NCI-H1436 (cell line): ENCODE measurements at places on chromosomes 16 and 17.
A peak's percentile ranks its signal among the peaks of the same experiment; 100 is the strongest.

DNA sequence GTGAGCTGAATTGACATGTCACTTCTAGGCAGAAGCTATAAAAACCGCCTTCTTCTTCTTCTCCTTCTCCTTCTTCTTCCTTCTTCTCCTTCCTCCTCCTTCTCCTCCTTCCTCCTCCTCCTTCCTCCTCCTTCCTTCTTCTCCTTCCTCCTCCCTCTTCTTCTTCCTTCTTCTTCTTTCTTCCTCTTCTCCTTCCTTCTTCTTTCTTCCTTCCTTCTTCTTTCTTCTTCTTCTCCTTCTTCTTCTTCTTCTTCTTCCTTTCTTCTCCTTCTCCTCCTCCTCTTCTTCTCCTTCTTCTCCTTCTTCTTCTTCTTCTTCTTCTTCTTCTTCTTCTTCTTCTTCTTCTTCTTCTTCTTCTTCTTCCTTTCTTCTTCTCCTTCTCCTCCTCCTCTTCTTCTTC lies 4.8 kb upstream of the FBXL19 start:
- DNase-seq, result no peak

GRCh38 chr17:81821603-81822311 lies 11.3 kb downstream of the MCRIP1 start:
- DNase-seq, result peak; percentile 90

DNA sequence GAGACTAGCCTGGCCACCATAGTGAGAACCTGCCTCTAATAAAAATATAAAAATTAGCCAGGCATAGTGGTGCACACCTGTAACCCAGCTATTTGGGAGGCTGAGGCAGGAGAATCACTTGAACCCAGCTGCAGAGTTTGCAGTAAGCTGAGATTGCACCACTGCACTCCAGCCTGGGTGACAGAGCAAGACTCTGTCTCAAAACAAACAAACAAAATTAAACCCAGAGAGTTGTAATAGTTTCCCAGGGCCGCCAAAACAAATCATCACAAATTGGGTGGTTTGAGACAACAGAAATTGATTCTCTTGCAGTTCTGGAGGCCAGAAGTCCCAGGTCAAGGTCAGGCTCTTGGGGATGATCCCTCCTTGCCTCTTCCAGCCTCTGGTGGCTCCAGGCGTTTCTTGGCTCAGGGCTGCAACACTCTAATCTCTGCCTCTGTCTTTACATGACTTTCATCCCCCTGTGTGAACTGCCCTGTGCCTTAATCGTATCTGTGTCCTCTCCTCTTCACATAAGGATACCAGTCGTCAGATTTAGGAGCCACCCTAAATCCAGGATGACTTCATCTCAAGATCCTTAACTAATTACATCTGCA lies 100.3 kb upstream of the NOL11 start:
- no peak for DNase-seq

DNA sequence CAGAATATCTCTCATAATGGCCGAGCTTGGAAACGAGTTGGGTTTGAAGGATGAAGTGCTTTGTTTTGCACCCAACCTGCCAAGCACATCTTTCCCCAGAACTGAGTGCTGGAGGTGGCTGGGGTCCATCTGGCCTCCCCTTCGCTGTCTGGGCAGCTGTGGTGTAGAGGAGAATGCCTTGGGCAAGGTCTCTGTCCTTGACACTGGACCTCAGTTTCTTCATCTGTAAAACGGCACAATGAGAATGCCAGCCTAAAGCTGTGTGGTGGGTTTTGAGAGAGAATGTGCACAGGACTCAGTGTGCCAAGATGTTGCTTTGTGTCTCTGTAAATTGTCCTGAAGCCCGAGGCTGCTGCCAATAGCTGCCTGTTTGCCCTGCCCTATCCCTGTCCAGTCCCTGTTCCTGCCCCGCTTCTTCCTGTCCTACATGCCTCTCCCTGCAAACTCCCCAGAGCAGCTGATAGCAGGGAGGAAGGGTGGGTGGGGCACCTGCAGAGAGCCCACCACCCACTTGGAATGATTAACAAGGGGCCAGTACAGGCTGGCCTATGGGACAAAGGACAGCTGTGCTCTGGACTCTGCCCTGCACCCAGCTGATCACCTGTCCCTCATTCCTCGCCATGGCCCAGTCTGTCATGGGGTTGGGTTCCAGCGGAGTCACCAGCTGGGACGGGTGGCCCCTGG lies 15.3 kb downstream of the LASP1 start:
- no peak for DNase-seq

DNA sequence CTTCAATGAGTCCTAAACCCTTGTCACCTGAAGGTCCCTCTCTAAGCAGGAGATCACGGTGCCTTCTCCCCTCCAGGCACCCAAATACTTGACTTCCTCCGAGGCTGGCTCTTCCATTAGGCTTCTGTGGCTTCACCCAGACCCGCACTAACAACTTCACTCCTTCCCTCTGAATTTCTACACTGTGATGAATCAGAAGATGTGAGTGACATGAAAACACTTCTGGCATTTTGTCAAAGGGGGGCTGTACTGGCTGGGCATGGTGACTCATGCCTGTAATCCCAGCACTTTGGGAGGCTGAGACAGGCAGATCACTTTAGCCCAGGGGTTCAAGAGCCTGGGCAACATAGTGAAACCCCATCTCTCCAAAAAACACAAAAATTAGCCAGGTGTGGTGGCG lies 72.6 kb upstream of the CNEP1R1 start:
- DNase-seq, result no peak

DNA sequence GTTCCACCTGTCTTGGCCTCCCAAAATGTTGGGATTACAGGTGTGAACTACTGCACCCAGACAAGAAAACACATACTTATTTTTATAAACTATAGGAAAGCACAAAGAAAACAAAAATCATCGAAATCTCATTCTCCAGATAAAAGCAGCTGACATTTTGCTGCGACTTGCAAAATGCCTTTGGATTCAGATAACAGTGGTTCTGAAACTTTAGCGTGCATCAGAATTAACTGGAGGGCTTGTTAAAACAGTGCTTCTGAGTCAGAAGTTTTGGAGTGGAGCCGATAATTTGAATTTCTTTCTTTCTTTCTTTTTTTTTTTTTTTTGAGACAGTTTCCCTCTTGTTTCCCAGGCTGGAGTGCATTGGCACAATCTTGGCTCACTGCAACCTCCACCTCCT lies 17.7 kb upstream of the GJD3 start:
- DNase-seq, result no peak

- no peak for DNase-seq
These were observed 13.9 kb upstream of the CLEC18C start for GRCh38 chr16:70159355-70160348.

DNA sequence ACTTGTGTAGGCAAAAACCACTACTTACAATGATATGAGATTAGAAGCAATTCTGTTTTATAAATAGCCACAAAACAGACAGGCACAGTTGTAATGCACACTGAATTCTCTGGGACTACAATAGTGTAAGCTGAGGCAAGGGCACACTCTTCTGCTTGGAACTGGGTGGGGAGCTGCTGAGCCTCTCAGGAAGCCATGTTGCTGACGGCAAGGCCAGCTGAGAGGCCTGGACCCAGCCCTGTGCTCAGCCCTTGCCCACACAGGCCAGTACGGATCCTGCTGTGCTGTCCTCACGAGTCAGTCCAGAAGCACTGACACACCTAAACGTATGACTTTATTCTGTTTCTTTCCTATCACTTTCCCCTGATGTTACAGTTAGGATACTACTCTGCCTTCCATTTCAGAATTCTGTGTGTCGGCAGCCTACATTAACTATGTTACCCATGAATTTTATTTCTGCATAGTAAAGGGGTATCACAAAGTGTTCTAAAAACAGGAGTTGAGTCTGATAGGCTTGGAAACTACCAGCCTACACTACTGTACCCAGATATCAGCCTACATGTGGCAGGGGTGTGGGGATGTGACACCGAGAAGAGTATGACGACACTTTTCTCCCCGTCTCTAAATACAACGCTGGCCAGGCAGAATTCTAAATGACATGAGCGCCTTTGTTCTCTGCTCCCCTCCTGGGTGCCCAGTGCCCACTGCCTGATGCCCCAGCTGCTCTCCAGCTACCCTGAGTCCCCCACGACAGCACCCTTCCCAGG lies 41.1 kb upstream of the FAAP100 start:
- DNase-seq, result no peak

DNA sequence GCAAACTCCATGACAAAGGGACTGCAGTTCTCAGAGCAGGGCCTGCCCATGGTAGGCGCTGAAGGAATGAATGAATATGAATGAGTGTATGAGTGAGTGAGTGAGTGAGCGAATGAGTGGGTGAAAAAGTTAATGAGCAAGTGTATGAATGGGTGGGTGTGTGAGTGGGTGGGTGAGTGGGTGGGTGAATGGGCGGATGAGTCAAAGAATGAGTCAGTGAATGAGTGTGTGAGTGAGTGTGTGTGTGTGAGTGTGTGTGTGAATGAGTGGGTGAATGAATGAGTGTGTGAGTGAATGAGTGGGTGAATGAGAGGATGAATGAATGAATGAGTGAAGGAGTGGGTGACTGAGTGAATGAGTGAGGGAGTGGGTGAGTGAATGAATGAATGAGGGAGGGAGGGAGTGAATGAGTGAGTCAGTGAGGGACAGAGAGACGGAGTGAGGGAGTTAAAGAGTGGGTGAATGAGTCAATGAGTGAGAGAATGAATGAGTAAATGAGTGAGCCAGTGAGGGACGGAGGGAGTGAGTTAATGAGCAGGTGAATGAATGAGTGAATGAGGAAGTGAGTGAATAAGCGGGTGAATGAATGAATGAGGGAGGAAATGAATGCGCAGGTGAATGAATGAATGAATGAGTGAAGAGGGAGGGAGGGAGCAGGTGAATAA lies 11.1 kb upstream of the CHMP6 start:
- DNase-seq, result no peak

DNA sequence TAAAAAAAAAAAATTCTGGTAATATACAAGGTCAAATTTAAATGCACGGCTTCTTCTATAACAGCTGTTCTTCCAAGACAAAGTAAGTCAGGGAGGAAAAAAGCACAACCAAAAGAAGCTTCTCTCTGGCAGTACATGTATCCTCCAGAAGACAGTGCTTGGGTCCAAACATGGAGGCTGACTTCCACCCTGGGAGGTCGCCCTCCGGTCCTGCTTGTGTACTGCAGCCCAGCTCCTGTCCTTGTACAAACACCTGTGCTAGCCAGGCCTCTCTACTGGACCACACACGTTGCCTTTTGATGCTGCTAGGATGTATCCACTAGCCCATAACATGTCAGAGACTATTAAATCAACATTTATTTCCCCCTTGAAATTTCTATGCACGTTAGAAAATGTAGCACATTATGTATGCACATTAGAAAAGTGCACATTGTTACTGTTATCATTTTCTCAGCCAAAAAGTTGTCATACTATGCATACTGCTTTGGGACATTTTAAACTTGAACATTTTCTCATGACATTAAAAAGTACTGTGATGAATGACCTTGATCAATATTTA lies 21.9 kb downstream of the TEKT3 start:
- DNase-seq, result no peak

- no peak for DNase-seq
These were observed 54.2 kb downstream of the ZFPM1 start for GRCh38 chr16:88507231-88507743.

DNA sequence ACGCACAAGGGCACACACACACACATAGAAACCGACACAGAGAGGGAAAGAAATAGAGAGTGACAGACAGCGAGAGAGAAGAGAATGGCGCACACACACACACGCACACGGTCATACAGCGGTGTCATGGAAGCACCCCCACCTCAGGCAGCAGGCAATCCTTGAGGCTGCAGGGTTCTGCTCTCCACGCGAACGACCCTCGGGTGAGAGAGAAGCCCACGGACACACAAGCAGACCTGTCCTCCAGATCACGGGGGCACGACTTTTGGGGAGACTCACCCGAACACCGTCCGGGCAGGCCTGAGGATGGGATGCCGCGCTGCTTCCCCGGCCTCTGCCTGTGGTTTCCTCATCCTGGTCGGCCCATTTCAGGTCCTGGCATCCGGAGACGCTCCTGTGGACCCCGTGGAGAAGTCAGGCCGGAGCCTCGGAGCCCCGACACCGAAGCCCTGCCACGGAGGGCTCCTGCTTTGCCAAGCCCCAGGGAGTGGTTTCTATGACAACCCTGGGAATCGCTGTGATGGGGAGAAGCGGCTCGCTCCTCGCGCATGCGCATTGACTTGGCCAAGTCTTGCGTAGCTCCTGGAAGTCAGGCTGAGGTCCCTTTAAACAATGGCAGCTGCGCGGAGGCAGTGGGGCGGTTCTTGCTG lies 118.2 kb upstream of the KCNJ18 start:
- no peak for DNase-seq

DNA sequence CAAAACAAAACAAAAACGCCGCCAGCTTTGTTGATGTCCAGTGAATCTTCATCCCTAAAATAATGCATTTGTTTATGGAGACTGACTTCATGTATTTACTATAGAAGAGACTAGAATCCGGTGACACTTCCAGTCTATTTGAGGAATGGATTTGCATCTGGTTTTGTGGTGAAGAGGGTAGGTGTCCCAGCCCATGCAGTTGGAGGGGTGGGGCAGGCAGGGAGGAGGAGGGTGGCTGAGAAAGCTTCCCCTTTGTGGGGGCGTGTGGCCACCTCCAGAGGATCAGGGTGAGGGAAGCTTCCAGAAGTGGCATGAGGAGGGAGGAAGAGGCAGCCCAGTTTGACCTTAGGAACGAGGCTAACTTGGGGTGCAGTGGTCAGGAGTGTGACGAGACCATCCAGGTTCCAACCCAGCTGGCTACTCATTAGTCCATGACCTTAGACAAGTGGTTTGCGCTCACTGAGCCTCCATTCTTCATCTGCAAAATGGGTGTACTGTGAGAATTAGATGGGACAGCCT lies 69.5 kb downstream of the CMIP start:
- DNase-seq, result no peak

DNA sequence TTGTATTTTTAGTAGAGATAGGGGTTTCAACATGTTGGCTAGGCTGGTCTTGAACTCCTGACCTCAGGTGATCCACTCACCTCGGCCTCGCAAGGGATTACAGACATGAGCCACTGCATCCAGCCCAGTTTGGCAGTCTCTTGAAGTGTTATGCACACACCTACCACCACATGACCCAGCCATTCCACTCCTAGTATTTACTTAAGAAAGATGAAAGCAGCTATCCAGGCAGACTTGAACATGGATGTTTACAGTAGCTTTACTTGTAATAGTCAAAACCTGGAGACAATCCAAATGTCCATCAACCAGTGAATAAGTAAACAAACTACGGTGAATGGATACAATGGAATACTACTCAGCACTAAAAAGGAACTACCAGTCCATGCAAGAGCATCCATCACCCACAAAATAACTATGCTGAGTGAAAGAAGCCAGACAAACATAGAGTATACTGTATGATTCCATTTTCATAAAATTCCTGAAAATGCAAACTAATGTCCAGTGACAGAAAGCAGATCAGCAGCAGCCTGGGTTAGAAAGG lies 37.8 kb upstream of the RASD1 start:
- DNase-seq, result no peak

DNA sequence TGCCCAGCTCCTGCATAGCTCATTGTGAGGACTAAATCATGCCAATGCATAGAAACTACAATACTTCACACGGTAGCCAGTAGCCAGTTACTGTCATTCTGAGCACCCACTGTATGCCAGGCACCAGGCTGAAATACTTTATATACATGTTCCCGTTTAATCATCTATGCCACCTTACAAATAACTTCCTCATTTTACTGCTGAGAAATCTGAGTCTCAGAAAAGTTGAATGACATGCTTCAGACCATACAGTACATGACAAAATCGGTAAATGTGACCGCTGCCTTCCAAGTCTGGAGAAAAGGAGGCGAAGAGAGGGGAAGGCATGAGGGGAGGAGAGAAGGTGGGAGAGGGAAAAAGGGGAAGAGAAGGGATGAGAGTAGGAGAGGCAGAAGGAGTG lies 9.2 kb upstream of the TLCD3B start:
- no peak for DNase-seq
